ENCODE measurements at places on chromosomes 6 and 20. TPM values are rescaled to one million over a fixed set of nuclear protein-coding genes. Genes with fewer than 3 reads are reported as not detected.
A peak's percentile ranks its signal among the peaks of the same experiment; 100 is the strongest.

GRCh38 chr20:15925376-15925775 lies 647.9 kb downstream of the KIF16B start:
- H3K27ac ChIP-seq, result no peak overlapping the region
- H3K4me1 ChIP-seq, result no peaks in the 10 kb centered on the region
- H3K27me3 ChIP-seq, result no peaks in the 10 kb centered on the region
- no peak for DNase-seq
- no peaks in the 10 kb centered on the region for H3K36me3 ChIP-seq

GRCh38 chr6:32332433-32332832 lies 39.3 kb downstream of the TSBP1 start:
- H3K4me3 ChIP-seq, result no peak overlapping the region
- H3K27ac ChIP-seq, result no peak overlapping the region
- H3K36me3 ChIP-seq, result no peaks in the 10 kb centered on the region

DNA sequence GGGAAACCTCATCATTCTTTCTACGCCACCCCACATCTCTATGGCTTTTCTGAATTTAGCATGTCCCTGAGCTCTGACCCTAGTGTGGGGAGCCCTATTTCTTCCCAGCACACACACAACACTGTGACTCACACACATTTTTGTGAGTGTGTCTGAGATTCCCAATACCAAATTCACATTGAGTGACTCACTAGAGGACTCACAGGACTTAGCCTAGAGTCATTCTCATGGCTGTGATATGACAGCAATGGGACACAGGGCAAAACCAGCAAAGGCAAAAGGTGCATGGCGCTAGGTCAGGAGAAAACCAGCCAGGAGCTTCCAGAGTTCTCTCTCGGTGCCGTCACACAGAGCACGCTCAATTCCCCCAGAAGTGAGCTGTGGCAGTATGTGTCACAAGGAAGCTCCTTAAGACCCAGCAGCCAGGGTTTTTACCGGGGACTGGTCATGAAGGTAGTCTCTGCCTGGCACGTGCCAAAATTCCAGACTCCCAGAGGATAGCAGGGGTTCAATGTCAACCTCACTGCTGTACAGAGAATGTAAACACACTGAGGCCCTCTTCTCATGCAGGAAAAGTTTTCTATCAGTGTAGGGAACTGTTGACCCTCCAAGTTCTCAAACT lies 6.2 kb downstream of the CSTL1 start:
- DNase-seq, result no peak
- H3K27ac ChIP-seq, result no peak overlapping the region
- H3K27me3 ChIP-seq, result peaks cover 2% of the 10 kb centered on the region
- H3K36me3 ChIP-seq, result no peaks in the 10 kb centered on the region
- H3K4me3 ChIP-seq, result no peak overlapping the region
- no peaks in the 10 kb centered on the region for H3K4me1 ChIP-seq

DNA sequence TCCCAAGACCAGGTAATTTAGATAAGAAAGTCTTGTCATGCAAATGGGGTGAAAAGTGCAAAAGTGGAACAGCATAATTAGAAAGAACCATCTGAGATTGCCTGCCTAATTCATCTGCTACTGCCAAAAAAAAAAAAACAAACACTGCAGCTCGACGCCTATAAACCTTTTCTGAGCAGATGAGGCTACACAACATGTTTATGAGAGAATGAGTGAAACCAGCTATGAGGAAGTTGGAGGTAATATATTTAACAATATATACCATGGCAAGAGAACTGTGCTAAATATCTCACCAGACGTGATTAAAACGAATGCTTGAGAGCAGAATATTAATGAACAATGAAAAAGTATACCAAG lies 50.0 kb downstream of the LAMA4 start:
- H3K36me3 ChIP-seq, result no peaks in the 10 kb centered on the region
- no peak overlapping the region for H3K4me3 ChIP-seq
- H3K27me3 ChIP-seq, result peaks cover 17% of the 10 kb centered on the region
- no peaks in the 10 kb centered on the region for H3K4me1 ChIP-seq
- H3K27ac ChIP-seq, result no peak overlapping the region

The CLPSL1 gene
- total RNA-seq, result not detected

DNA sequence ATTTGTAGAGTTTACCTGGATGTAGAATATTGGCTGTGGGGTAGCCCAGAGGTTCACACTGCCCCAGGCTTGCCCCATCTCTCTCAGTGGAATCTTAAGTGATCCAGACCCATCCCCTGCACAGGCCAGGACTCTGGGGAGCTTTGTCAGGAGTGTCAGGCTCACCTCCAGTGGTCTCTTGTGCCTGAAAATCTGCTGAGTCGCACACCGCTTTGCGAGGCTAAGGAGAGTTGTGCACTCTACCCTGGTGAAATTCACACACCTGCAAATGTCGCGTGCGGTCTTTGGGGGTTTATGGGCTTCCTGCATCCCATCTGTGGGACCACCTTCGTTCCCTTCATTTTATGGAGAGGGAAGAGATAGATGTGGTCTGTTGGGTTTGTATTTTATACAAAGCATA lies 63.6 kb upstream of the KIF25 start:
- H3K27ac ChIP-seq, result no peak overlapping the region
- H3K4me3 ChIP-seq, result no peak overlapping the region
- H3K27me3 ChIP-seq, result peaks cover 13% of the 10 kb centered on the region
- no peaks in the 10 kb centered on the region for H3K36me3 ChIP-seq
- no peaks in the 10 kb centered on the region for H3K4me1 ChIP-seq

The BICRAL gene
- total RNA-seq, result 14.3 TPM

- no peaks in the 10 kb centered on the region for H3K27me3 ChIP-seq
- H3K4me1 ChIP-seq, result no peaks in the 10 kb centered on the region
- no peak overlapping the region for H3K27ac ChIP-seq
- no peak for DNase-seq
Observed at GRCh38 chr20:11924923-11925322, 7.2 kb downstream of the BTBD3 start.

- peaks cover 19% of the 10 kb centered on the region for H3K4me1 ChIP-seq
- no peaks in the 10 kb centered on the region for H3K27me3 ChIP-seq
- DNase-seq, result no peak
- no peak overlapping the region for H3K4me3 ChIP-seq
- H3K36me3 ChIP-seq, result no peaks in the 10 kb centered on the region
Observed at GRCh38 chr6:157571269-157571668, 190.3 kb downstream of the ZDHHC14 start.

DNA sequence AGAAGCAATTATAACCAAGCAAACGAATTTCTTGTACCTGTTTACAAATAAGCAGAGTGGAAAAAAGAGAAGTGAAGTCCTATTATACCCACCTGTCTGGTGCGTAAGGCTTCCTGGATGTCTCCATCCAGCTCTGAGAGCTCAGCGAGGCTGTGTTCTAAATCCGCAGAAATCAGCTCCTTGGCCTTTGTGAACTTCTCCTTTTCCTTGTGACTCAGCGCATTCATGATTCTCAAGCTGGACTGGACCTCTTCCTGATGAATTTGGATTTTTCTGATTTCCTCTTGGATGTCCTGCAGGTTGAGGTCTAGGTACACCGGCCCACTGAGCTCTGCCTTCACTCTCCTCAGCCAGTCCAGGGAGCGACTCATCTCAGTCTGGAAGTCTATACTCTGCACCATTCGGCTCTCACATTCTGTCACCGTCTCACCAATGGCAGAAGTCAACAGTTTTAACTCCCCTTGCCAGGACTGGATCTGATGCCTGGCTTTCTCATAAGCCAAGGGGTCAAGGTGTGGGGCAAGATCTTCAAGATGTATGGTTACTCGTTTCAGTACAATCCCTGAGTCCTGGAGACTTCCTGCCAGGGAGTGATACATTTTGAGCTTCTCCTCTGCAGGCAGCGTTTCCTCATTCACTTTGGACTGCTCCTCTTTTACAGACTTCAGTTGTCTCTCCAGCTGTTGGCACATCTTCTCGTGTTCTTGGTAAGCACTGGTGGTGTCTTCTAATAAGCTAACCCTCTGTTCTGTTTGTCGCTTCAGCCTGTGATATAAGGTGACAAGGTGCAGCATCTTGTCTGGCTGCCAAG lies 307.3 kb downstream of the SYNE1 start:
- H3K4me3 ChIP-seq, result no peak overlapping the region
- H3K27ac ChIP-seq, result no peak overlapping the region
- no peak for DNase-seq
- H3K4me1 ChIP-seq, result no peaks in the 10 kb centered on the region

The LIME1 gene
- 7.3 TPM for total RNA-seq

DNA sequence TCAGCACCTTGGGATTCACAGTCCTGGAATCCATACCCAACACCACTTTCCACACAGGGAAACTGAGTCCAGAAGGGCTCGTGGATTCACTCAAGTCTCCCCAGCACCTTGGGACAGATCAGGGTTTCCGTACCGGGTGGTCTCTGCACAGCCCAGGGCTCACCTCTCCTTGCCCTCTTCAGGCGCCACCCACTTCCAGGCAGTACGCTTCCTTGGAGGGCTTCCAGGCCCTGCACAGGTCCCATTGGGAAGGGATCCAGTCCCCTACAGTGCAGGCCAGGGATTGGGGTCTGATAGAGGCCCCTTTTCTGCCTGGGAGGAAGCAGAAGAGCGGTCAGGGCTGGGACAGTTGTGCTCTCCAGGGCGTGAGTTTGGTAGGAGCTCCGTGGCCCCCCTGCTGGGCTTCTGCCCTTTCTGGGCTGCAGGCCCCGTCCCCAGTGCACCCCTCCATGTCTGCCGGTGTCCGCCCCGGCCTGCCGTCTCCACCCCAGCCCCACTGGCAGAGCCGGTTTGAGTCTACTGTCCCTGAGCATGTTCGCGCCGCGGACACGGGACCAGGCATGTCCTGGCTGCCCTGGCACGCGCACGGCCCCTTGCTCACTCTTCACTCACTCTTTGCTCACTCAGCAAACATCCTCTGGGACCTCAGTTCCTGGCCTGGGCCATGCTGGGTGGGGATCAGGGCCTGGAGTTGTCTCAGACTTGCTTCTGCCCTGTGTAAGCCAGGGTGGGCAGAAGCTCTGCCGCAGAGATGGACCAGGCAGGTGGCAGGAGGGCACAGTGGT lies 12.6 kb downstream of the SRC start:
- no peaks in the 10 kb centered on the region for H3K27me3 ChIP-seq
- H3K36me3 ChIP-seq, result no peaks in the 10 kb centered on the region
- H3K4me1 ChIP-seq, result no peaks in the 10 kb centered on the region
- DNase-seq, result no peak
- H3K4me3 ChIP-seq, result no peak overlapping the region

- H3K4me1 ChIP-seq, result peaks cover 4% of the 10 kb centered on the region
- DNase-seq, result no peak
- no peak overlapping the region for H3K4me3 ChIP-seq
- H3K27me3 ChIP-seq, result peaks cover 3% of the 10 kb centered on the region
- no peaks in the 10 kb centered on the region for H3K36me3 ChIP-seq
Observed at GRCh38 chr6:13216236-13217014, 111.9 kb downstream of the TBC1D7 start.

- peaks cover 3% of the 10 kb centered on the region for H3K36me3 ChIP-seq
- peak overlapping the region; percentile 26 for H3K4me3 ChIP-seq
- no peaks in the 10 kb centered on the region for H3K27me3 ChIP-seq
- peaks cover 89% of the 10 kb centered on the region for H3K4me1 ChIP-seq
Observed at GRCh38 chr6:14452567-14453527, 335.3 kb downstream of the CD83 start.

The CNKSR3 gene
- 0.58 TPM for total RNA-seq

- H3K27ac ChIP-seq, result no peak overlapping the region
- no peaks in the 10 kb centered on the region for H3K4me1 ChIP-seq
- H3K36me3 ChIP-seq, result no peaks in the 10 kb centered on the region
- H3K27me3 ChIP-seq, result no peaks in the 10 kb centered on the region
Observed at GRCh38 chr20:60000271-60001042, 42.2 kb downstream of the CDH26 start.

DNA sequence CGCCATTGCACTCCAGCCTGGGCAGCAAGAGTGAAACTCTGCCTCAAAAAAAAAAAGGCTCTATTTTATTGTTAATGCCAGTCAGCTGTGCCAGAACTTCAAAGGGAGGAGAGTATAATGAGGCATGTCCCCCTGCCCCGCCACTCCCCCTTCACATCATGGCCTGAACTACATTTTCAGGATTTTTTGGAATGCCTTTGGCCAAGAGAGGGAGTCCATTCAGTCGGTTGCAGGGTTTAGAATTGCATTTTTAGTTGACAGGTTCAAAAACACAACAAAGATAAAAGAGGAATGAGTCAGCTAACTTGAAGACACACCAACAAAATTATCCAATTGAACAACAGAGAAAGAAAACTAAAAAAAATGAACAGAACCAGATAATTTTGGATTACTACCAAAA lies 59.1 kb downstream of the CEP43 start:
- peaks cover 30% of the 10 kb centered on the region for H3K4me1 ChIP-seq
- no peaks in the 10 kb centered on the region for H3K27me3 ChIP-seq
- H3K36me3 ChIP-seq, result no peaks in the 10 kb centered on the region
- no peak overlapping the region for H3K4me3 ChIP-seq
- no peak overlapping the region for H3K27ac ChIP-seq
- DNase-seq, result no peak

The LAMP5 gene
- total RNA-seq, result not detected

DNA sequence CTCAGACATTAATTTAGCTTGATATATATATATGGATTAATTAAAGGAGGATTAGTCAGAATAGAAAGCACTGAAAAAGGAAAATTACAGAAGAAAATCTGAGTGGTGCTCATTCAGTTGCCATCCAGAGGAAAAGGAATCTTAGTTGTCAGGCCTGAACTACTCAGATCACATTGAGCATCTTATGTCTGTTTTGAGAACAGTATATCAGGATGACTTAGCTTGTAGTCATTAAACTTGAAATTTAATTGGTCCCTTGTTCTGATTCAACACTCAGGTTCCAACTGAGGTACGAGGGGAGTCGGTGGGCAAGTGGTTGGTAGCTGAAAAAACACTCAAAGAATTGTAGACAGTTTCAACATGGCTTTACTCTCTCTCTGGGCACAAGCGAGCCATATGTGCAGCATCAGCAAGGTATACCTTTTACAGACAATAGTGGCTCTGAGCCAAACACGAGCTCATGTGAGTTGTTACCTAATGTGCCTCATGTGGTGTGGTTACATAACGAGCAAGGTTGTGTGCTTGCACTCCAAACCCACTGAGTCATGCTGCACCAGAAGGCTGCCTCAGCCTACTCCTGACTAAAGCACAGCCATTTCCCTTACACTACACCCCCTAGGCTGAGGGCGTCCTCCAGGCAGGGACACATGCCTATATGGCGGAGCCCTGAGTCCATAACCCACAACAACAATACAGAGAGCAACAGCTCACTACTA lies 73.0 kb upstream of the HMGN3 start:
- H3K4me3 ChIP-seq, result no peak overlapping the region
- H3K27me3 ChIP-seq, result peaks cover 4% of the 10 kb centered on the region
- H3K4me1 ChIP-seq, result no peaks in the 10 kb centered on the region
- H3K27ac ChIP-seq, result no peak overlapping the region

GRCh38 chr6:168355716-168356522 lies 36.3 kb upstream of the DACT2 start:
- no peak overlapping the region for H3K27ac ChIP-seq
- no peaks in the 10 kb centered on the region for H3K36me3 ChIP-seq
- peak; percentile 69 for DNase-seq

GRCh38 chr6:107075951-107076381 lies 39.3 kb downstream of the BEND3 start:
- H3K4me1 ChIP-seq, result no peaks in the 10 kb centered on the region
- no peak overlapping the region for H3K27ac ChIP-seq
- H3K27me3 ChIP-seq, result no peaks in the 10 kb centered on the region
- no peak for DNase-seq
- H3K36me3 ChIP-seq, result peaks cover 1% of the 10 kb centered on the region
- H3K4me3 ChIP-seq, result no peak overlapping the region

- H3K36me3 ChIP-seq, result no peaks in the 10 kb centered on the region
- peaks cover 7% of the 10 kb centered on the region for H3K4me1 ChIP-seq
- DNase-seq, result peak; percentile 9
- H3K27me3 ChIP-seq, result peaks cover 34% of the 10 kb centered on the region
Observed at GRCh38 chr6:133247581-133247980, 6.4 kb downstream of the EYA4 start.

The PANK2 gene
- total RNA-seq, result 50.2 TPM

The TPD52L1 gene
- total RNA-seq, result 0.89 TPM

The DEF6 gene
- 74.1 TPM for total RNA-seq

- H3K4me3 ChIP-seq, result no peak overlapping the region
- H3K27ac ChIP-seq, result no peak overlapping the region
- peaks cover 13% of the 10 kb centered on the region for H3K4me1 ChIP-seq
- H3K27me3 ChIP-seq, result peaks cover 33% of the 10 kb centered on the region
Observed at GRCh38 chr6:169557887-169558286, 143.9 kb downstream of the WDR27 start.
